ENCODE measurements at places on chromosomes 2 and 18.

- no peak overlapping the region for H3K4me3 ChIP-seq
- no peak for DNase-seq
- no peaks in the 10 kb centered on the region for H3K4me1 ChIP-seq
- no peak overlapping the region for H3K27ac ChIP-seq
These were observed 156.7 kb downstream of the LPIN1 start for GRCh38 chr2:11903085-11903606.

DNA sequence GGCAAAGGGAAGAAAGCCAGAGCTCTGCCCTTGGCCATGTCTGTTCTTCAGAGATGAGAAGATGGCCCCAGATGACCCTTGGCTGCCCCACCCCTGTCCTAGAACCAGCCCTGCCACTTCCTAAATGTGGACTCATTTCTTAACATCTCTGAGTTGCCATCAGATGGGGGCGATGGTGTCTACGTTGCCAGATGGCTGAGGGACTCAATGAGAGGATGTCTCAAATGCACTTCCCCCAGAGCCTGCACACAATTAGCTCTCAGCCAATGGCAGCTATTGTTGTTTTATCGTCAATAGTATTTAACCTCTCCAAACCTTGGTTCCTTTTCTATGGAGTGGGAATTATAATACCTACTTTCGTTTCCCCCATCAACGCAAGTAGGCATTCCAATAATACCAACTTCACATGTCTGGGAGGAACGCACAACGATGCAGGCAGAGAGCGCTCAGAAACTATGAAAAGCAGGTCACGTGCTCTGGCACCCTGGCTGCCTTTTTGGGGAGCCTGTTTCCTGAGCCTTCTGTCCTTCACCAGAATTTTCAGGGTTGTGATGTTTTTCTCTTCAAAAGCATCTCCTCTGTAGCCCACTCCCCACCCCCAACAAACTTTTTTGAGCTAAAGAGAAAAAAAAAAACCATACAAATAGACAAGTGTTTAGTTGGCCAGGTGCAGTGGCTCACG lies 100.3 kb downstream of the MCFD2 start:
- H3K36me3 ChIP-seq: no peaks in the 10 kb centered on the region
- no peak overlapping the region for H3K4me3 ChIP-seq
- H3K4me1 ChIP-seq: peaks cover 14% of the 10 kb centered on the region
- DNase-seq: no peak

- no peak overlapping the region for H3K27ac ChIP-seq
- H3K4me1 ChIP-seq: no peaks in the 10 kb centered on the region
- H3K4me3 ChIP-seq: no peak overlapping the region
- DNase-seq: no peak
These were observed 277.3 kb downstream of the LRATD1 start for GRCh38 chr2:14909795-14910194.

- H3K4me1 ChIP-seq: no peaks in the 10 kb centered on the region
- DNase-seq: no peak
- H3K36me3 ChIP-seq: no peaks in the 10 kb centered on the region
- no peaks in the 10 kb centered on the region for H3K27me3 ChIP-seq
These were observed 822.8 kb upstream of the CDH2 start for GRCh38 chr18:28999726-29000125.

All from PC-3 (cell line).